ENCODE measurements at places on chromosomes 5 and 9.

GRCh38 chr9:92887880-92888338 lies 10.1 kb upstream of the ZNF484 start:
- peak; percentile 69 for DNase-seq

DNA sequence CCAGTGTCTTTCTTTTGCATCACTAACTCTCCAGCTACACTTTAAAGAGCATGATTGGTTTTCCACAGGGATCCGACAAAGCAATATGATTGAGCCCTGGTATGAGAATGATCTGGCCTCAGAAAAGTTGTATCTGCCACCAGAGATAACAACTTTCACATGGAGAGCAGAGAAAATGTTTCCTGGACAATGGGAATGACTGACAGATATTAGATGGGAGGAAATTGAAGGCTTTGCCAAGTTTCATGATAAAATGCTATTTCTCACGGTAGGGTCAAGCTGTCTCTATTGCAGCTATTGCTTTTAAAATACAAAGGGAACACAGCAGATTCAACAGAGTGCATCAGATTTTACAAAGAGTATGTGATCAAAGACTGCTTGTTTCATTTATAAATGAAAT lies 56.4 kb upstream of the GLIS3 start:
- no peak for DNase-seq

- DNase-seq = no peak
Observed at GRCh38 chr5:14212838-14213237, 69.7 kb downstream of the TRIO start.

GRCh38 chr9:87059772-87060171 lies 112.5 kb upstream of the GAS1 start:
- DNase-seq = no peak

DNA sequence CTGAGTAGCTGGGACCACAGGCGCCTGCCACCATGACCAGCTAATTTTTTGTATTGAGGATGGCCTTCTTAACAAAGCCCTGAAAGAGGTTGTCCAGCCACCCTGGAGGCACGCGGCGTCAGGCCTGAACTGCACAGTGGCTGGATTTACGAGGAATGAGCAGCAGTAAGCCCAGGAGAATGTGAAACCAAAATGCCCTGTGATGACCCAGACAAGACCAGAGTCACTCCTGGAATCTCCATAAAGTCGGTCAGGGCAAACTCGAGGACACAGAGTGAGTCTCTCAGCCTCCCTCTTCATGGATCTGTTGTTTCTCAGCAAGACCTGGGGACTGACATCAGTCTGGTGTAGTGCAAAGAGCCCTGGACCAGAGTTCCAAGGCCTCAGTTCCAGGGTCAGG lies 53.2 kb upstream of the C5orf58 start:
- DNase-seq = no peak

DNA sequence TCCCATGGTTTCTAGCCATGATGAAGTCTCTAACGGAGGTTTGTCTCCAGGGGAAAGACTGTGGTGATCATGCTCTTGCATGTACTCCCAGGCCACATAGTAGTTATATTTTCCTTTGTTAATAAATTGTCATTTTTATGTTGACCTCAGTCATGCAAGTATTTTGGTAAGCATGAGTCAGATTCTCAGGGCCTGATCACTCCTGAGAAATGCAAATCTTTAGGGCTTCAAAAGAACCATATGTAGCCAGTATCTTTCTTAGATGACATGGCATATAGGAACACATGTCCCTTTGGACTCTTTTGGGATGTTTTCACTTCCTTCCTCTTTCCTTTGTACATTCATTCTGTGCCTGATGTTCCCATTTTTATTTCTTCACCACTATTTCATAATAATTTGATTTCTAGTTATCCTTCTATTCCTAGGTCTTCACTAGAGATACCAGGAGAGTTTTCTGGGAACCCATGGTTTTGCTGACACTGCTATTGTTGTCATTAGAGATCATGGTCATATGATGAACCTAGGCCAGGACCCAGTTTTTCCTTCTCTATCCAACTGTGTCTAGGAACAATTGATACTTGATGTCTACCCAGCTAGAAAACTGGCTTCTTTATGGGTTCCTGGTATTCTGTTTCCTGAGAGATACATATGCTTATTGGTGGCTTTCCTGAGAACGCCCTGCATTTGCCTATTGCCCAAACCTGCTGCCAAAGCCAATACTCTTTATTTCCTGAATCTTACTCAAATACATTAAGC lies 248.1 kb upstream of the NREP start:
- no peak for DNase-seq

DNA sequence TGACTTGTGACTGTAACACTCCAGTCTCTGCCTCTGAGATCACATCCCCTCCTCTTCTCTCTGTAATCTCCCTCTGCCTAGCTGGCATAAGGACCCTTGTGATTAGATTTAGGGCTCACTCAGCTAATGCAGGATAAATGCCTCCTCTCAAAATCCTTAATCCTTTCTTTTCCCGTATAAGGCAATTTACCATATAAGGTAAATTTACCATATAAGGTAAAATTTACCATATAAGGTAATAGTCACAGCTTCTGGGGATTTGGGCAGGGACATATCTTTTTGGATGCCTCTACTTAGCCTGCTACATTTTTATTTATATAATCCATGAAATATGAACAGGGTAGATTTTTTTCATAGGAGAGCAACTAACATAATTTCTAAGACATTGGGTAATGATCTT lies 318.0 kb upstream of the PUM3 start:
- DNase-seq = no peak

DNA sequence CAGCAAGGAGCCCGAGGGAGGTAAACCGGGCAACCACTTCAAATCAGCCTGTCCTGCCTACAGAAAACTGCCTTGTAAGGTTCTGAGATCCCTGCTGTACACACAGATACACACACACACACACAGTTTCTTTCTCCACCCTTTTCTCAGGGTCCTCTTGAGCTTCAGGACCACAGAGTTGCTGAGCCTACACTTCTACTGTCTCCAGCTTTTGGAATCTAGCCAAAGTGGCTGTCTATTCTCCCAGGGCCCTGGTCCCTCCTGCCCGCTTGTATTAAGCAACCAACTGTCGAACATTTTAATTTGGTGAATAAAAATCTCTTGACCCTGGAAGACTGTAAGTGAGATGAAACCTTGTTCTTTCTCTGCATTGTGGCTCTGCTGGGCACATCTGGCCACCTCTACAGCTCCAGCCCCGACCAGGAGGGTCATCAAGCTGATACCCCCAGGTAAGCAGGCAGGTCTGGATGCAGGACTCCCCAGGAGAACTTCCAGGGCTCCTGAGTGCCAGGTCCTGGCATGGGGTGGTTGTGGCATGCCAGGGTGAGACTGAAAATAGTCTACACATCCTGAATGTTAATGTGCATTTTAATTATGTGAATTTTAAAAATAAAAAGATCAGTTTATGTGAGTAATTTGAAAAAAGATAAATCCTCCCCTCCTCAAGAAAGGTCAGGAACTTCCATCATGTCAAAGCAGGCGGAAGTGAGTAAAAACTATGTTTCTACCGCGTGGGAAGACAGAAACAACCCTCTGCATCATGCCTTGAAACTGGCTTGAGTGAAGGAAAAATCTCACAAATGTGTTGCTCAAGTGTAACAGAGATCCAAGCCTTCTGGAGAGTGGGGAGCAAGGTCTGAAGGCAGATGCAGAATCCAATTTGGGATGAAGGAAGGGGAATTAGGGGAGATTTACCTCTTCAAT lies 15.0 kb upstream of the S1PR3 start:
- no peak for DNase-seq

DNA sequence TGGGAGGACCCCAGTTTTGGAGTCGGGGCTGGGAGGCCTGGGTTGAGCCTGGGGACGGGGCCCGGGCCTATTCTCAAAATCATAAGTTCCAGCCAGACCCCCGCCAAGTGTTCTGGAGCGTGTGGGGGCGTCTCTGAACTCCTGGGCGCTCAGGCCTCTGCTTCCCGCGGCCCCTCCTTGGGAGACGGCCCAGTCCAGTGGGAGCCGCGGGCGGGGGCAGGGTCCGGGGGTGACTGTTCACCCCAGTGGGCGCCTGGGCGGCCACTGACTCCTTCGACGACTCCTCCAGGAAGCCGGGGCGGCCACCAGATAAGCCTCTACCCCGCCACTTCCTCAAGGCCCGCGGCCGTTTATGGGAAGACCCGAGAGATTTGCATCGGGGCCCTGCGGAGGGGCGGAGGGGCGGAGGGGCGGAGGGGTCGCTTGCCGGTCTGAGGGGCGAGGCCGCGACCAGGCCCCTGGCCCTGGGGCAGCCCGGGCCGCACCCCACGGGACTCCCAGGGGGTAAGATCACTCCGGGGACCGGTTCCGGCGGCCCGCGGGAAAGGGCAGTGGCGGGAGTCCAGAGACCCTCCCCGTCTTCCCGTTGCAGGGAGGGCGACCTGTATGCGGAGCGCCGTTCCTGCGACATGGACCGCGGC lies 655 bp downstream of the TOR4A start:
- DNase-seq = no peak

- DNase-seq = peak; percentile 37
Observed at GRCh38 chr5:128084228-128085167, 932 bp downstream of the SLC12A2 start.

DNA sequence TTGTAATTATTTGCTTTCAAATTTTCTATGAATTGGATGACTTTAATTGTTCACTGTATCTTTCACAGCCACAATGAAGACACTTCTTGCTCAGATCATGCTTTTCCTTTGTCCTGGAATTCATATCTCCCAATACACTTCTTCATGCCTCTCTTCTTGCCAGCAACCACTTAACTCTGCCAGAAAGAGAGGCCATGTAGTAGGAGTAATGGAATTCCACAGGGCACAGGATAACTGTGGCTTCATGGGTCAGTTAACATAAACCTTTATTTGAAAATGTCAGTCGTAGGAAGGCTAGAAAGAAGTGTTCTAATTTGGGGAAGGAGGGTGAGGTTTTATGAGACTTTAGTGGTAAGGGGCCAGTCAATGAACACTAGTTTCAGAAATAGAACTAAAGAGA lies 190.3 kb downstream of the TMEM167A start:
- no peak for DNase-seq

DNA sequence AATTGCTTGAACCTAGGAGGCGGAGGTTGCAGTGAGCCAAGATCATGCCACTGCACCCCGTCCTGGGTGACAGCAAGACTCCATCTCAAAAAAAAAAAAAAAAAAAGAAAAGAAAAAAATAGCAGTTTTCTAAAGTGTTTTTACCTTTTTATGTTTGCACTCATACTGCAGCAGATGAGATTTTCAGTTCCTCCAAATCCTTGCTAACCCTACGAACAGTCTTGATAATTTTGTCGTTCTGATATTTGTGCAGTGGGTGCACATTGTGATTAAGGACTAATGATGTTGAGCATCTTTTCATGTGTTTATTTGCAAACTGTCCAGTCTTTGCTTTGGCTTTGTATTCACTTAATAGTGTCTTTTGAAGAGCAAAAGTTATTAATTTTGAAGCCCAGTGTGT lies 42.9 kb downstream of the ZCCHC7 start:
- DNase-seq = no peak

- DNase-seq = no peak
Observed at GRCh38 chr5:108259306-108259705, 122.6 kb downstream of the FBXL17 start.

DNA sequence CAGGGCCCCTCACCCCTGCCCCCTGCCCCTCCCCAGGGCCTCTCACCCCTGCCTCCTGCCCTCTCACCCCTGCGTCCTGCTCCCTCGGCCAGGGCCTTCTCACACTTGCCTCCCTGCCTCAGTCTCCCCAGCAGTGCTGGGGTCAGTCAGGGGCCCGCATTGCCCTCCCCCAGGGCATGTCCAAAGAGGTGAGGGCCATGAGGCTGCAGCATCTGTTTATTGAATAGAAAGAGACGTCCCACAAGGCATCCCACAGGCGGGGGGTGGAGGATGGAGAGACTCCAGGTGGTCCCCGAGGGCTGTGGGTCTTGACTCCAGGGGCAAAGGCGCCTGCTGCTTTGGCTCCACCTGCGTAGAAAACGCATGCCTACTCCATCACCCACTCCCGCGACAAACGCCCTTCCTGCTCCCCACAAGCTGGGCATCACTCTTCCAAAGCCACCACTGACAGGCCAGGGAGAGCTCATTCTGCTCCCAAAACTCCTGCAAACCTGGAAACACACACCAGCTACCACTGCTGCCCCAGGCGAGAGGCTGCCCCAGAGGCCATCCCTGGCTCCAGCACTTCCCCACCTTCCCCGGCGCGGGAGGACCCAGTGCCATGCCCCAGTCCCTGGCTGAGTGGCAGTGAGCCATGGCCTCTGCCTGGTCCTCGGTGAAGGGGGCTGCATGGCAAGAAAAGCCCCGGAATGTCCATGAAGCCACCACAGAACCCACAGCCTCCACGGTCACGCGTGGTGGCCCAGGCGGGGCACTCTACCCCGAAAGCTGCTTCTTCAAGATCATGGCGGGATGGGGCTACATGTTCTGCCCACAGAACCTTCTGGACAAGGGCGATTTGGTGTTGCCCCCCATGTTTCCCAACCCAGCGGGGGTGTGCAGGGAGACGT lies 1.6 kb upstream of the LCN8 start:
- no peak for DNase-seq

GRCh38 chr9:106657926-106658325 lies 205.0 kb upstream of the ZNF462 start:
- DNase-seq = no peak

GRCh38 chr9:121924700-121925099 lies 168.4 kb downstream of the TTLL11 start:
- DNase-seq = no peak

DNA sequence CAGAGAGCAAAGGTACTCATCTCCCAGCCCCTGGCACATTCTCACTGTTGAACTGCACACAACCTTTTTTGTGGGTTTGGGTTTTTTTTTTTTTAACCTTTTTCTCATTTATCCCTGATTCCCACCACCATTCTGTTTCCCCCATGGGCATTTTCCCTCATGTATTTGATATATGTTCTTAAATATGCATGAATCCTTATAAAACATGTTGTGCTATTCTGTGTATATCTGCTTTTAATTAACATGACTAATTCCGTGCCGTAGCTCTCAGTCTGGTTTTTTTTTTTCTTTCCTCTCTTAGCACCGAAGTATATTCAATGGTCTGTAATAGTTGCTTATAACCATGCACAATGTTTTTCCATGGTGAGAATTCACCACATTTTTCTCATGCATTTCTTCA lies 204.5 kb downstream of the RGS3 start:
- no peak for DNase-seq

DNA sequence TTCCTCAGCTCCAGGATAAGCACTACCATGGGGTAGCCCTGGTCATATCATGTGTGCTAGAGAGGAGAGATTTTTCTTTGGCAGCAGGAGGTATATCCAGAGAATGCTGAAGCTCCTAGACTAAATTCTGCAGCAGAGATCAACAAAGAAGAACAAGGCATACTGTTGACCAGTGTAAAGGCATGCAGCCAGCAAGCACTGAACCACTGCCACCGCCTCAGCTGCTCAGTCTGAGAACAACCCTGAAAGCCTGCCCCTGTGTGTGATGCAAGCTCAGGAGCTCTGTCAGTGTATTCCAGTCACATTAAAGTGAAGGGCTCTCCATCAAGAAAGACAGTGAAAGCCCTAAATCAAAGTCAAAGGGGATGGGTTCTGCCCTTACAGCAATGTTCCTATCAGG lies 439.5 kb upstream of the CD180 start:
- no peak for DNase-seq

All from naive thymus-derived CD8-positive, alpha-beta T cell (primary cell).